Activated naive CD8-positive, alpha-beta T cell treated with anti-CD3 and anti-CD28 coated beads, Interleukin-2, amount 10 ng/mL, durations not matched to agents 7 days and 5 days (primary cell): ENCODE measurements at places on chromosomes 16 and 17. TPM values are rescaled to one million over a fixed set of nuclear protein-coding genes. Genes with fewer than 3 reads are reported as not detected.

- DNase-seq: no peak
- no peaks in the 10 kb centered on the region for H3K27me3 ChIP-seq
- H3K4me1 ChIP-seq: peaks cover 3% of the 10 kb centered on the region
- H3K36me3 ChIP-seq: no peaks in the 10 kb centered on the region
- H3K27ac ChIP-seq: no peak overlapping the region
Measured at GRCh38 chr16:26712876-26713275, 353.9 kb upstream of the C16orf82 start.

GRCh38 chr17:34556931-34557330 lies 22.5 kb upstream of the TMEM132E start:
- no peak for DNase-seq
- no peaks in the 10 kb centered on the region for H3K36me3 ChIP-seq
- peaks cover 11% of the 10 kb centered on the region for H3K27me3 ChIP-seq
- no peaks in the 10 kb centered on the region for H3K4me1 ChIP-seq
- no peak overlapping the region for H3K27ac ChIP-seq
- no peak overlapping the region for H3K4me3 ChIP-seq

- peaks cover 5% of the 10 kb centered on the region for H3K36me3 ChIP-seq
- no peak overlapping the region for H3K4me3 ChIP-seq
- no peak for DNase-seq
- H3K27me3 ChIP-seq: no peaks in the 10 kb centered on the region
Measured at GRCh38 chr17:41913798-41914197, 5.0 kb downstream of the ACLY start.

GRCh38 chr17:52181782-52182181 lies 23.3 kb upstream of the CA10 start:
- no peaks in the 10 kb centered on the region for H3K4me1 ChIP-seq
- DNase-seq: no peak
- H3K4me3 ChIP-seq: no peak overlapping the region
- H3K27me3 ChIP-seq: peaks cover 4% of the 10 kb centered on the region
- no peaks in the 10 kb centered on the region for H3K36me3 ChIP-seq
- no peak overlapping the region for H3K27ac ChIP-seq

GRCh38 chr17:3961564-3962047 lies 2.6 kb downstream of the ATP2A3 start:
- H3K4me3 ChIP-seq: peak overlapping the region; percentile 98
- peaks cover 56% of the 10 kb centered on the region for H3K4me1 ChIP-seq
- peaks cover 18% of the 10 kb centered on the region for H3K36me3 ChIP-seq
- H3K27ac ChIP-seq: peak overlapping the region; percentile 86
- peak; percentile 48 for DNase-seq

DNA sequence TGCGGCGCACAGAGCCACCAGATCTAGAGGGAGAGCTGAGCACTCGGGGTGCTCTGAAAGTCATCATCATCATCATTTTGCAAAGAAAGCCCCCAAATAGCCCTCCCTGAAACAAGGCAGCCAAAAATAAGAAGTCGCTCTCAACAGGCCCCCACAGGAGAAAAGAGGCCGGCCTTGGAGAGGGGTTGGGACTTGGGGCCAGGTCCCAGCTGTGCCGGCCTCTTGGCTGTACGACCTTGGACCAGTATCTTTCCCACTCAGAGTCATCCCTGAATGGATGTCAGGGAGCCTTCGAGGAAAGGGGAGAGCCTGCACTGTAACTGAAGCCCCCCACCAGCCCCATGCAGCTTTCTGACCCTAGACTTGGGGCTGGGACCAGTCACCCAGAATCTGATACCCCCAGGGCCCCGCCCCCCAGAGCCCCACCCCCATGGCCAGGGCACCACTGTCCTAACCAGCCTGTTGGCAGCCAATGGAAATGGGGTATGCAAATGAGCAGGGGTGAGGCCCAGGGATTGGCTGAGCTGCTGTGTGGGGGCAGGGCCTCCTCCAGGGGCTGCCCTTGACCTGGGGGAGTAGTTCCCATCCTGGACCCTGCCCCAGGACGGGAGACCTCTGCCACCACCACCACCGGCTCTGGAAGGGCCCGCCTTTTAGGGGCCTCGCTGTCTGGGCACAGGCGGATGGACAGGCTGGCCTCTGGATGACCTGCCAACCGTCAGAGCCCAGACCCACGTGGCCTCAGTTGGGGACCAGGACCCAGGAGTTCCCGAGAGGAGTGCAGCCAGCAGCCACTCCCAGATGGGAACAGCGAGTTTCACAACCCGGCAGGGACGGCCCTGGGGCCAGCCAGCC lies 15.4 kb downstream of the ZFPM1 start:
- H3K27ac ChIP-seq: no peak overlapping the region
- no peaks in the 10 kb centered on the region for H3K36me3 ChIP-seq
- H3K4me3 ChIP-seq: no peak overlapping the region
- H3K27me3 ChIP-seq: no peaks in the 10 kb centered on the region
- DNase-seq: no peak
- H3K4me1 ChIP-seq: peaks cover 39% of the 10 kb centered on the region

- DNase-seq: no peak
- no peak overlapping the region for H3K4me3 ChIP-seq
- no peak overlapping the region for H3K27ac ChIP-seq
- H3K27me3 ChIP-seq: no peaks in the 10 kb centered on the region
- no peaks in the 10 kb centered on the region for H3K36me3 ChIP-seq
Measured at GRCh38 chr16:52613508-52613907, 66.6 kb upstream of the TOX3 start.

DNA sequence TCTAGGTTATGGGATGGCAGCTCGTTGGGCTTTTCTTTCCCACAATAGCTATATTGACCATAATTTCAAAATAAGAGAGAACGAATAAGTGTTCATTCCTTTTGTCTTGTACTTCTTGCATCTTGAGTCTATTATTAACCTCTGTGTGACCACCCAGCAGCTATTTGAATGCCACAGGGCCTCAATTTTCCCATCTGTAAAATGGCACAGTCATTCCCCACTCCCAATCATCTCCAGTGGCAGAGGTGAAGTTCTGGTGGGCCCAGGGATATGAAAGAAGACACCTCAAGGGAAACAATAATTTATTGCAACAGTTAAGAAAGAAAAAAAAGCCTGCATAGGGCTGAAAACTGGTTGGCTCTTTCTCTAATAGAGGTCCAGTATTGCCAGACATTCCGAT lies 28.6 kb upstream of the NKD1 start:
- no peak for DNase-seq
- no peak overlapping the region for H3K4me3 ChIP-seq
- H3K27me3 ChIP-seq: peaks cover 21% of the 10 kb centered on the region
- H3K27ac ChIP-seq: no peak overlapping the region
- no peaks in the 10 kb centered on the region for H3K4me1 ChIP-seq

GRCh38 chr16:52896478-52897164 lies 156.1 kb downstream of the CHD9NB start:
- H3K27me3 ChIP-seq: no peaks in the 10 kb centered on the region
- DNase-seq: no peak
- H3K4me1 ChIP-seq: no peaks in the 10 kb centered on the region
- H3K27ac ChIP-seq: no peak overlapping the region

DNA sequence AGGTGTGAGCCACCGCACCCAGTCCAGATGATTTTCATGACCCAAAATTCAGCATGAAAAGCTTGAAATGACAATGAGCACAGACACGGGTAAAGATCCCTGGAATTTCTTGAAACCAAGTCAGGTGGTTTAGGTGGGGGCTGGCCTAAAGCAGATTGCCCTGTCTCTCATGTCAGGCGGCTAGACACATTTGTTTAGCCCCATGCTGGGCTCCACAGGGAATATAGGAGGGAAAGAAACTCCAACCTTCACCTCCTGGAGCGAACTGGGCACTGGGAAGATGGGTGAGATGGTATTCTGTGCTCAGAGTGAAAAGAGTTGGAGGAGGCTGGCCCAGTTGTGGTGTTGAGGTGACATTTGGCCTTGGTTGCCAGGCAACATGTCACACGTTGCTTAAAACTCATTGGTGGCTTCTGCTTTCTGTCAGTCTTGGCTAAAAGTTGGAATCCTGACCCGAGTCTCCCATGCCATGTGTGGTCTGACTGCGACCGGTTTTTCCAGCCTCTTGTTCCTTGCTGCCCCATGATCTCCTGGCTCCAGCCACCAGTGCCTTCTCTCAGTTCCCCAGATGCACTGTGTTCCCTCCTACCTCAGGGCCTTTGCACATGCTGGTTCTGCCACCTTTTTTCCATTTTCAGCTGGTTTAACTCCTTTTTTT lies 113.7 kb downstream of the ABCC6 start:
- peaks cover 25% of the 10 kb centered on the region for H3K36me3 ChIP-seq
- no peak overlapping the region for H3K27ac ChIP-seq
- H3K4me3 ChIP-seq: no peak overlapping the region
- DNase-seq: no peak

DNA sequence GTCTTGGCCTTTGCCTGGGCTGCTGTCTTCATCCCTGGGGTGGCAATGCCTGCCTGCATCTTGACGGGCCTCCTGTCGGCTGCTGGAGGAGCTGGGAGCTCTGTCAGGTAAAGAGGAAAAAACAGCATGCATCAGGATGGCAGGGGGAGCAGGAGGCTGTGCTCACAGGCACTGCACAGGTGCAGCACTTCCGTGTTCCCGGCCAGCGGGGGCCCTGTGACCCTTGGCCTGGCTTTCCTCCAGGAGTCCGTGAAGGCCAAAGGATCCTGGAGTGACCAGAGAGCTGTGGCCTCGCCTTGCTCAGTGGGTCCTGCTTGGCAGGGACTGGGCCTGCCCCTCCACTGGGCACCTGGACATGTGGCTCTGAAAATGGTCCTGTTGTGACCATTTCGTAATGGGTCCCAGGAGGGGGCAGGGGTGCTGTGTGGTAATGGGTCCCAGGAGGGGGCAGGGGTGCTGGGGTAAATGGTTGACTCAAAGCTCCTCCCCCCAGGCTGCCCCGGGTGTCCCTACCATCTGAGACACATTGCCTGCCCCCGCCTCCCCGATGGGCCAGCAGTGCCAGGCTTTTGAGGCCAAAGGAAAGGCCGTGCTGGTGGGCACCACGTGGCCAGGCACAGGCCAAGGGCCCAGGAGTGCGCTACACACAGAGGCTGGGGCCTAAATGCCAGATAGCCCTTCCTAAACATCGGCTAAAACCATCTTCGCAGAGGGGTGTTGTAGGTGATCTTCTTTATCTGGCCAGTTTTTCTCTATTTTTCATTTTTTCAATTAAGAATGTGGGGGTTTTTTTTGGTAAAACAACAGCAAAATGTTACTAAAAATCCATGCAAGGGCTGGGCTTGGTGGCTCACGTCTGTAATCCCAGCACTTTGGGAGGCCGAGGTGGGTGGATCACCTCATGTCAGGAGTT lies 4.0 kb upstream of the FASN start:
- no peaks in the 10 kb centered on the region for H3K36me3 ChIP-seq
- no peak overlapping the region for H3K4me3 ChIP-seq
- no peaks in the 10 kb centered on the region for H3K27me3 ChIP-seq
- H3K27ac ChIP-seq: no peak overlapping the region
- DNase-seq: no peak
- H3K4me1 ChIP-seq: peaks cover 16% of the 10 kb centered on the region

DNA sequence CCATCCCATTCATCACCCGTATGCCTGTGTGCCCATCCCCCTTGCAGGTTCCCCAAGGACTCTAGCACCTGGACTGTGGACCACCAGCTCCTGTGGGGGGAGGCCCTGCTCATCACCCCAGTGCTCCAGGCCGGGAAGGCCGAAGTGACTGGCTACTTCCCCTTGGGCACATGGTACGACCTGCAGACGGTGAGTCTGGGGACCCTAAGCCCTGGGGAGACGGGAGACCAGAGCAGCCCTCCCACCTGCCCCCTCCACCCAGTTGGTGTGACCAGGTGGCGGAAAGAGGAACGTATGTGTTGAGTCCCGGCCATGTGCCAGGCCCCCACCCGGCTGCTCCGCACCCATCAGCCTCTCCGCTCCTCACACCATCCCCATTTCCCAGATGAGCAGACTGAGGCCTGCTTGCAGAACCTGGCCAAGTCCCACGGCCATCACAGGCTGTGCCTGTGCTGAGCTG lies 15.6 kb downstream of the GAA start:
- H3K4me3 ChIP-seq: no peak overlapping the region
- peaks cover 4% of the 10 kb centered on the region for H3K4me1 ChIP-seq

Gene PIK3R6
- total RNA-seq: 18.5 TPM

Gene HOXB9
- total RNA-seq: 0.23 TPM

Gene KARS1
- total RNA-seq: 173 TPM
